Activated CD4-positive, alpha-beta T cell treated with anti-CD3 and anti-CD28 coated beads for 36 hours (primary cell): ENCODE measurements at places on chromosomes 5 and 9. TPM values are rescaled to one million over a fixed set of nuclear protein-coding genes. Genes with fewer than 3 reads are reported as not detected.

- no peaks in the 10 kb centered on the region for H3K36me3 ChIP-seq
- H3K4me3 ChIP-seq: no peak overlapping the region
- no peak overlapping the region for H3K27ac ChIP-seq
Observed at GRCh38 chr5:68884883-68885282, 208.9 kb upstream of the SLC30A5 start.

GNE gene
- 17.0 TPM for total RNA-seq

FAM78A gene
- 36.6 TPM for total RNA-seq

DNA sequence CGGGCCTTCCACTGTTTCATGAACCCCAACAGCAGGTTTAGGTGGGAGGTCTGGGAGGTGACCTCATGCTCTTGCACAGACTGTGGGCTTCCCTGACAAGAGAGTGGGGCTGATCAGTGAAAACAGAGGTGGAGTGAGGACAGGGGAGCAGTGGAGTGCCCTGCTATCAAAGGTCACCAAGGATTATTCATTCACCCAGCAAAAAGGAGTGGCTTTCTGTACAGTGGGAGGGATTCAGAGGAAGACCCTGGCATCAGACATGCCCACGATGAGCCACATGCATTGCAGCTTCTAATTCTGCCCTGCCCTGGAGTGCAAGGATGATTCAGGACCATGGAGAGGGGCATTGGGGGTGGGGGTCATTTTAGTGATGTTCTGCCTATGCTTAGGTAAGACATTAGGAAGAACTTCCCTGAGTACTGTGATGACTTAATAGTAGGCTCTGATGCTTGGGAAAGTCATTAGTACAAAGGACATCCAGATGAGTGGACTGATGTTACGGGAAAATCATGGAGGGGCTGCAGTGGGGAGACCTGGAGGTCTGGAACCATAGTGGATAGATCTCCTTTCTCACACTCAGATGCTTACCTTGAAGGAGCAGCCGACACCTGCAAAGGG is 12.8 kb downstream of the TRAF1 start:
- H3K27ac ChIP-seq: peak overlapping the region; percentile 71
- no peak overlapping the region for H3K4me3 ChIP-seq
- peaks cover 89% of the 10 kb centered on the region for H3K4me1 ChIP-seq
- H3K36me3 ChIP-seq: peaks cover 94% of the 10 kb centered on the region
